MCF 10A (cell line): ENCODE measurements at places on chromosomes 6 and 20. TPM values are rescaled to one million over a fixed set of nuclear protein-coding genes. Genes with fewer than 3 reads are reported as not detected.
A peak's percentile ranks its signal among the peaks of the same experiment; 100 is the strongest.

- no peak overlapping the region for H3K27ac ChIP-seq
- no peak overlapping the region for H3K4me3 ChIP-seq
- H3K36me3 ChIP-seq = no peaks in the 10 kb centered on the region
- peaks cover 21% of the 10 kb centered on the region for H3K4me1 ChIP-seq
- no peak for DNase-seq
Measured at GRCh38 chr6:36374972-36375371, 12.5 kb downstream of the ETV7 start.

DNA sequence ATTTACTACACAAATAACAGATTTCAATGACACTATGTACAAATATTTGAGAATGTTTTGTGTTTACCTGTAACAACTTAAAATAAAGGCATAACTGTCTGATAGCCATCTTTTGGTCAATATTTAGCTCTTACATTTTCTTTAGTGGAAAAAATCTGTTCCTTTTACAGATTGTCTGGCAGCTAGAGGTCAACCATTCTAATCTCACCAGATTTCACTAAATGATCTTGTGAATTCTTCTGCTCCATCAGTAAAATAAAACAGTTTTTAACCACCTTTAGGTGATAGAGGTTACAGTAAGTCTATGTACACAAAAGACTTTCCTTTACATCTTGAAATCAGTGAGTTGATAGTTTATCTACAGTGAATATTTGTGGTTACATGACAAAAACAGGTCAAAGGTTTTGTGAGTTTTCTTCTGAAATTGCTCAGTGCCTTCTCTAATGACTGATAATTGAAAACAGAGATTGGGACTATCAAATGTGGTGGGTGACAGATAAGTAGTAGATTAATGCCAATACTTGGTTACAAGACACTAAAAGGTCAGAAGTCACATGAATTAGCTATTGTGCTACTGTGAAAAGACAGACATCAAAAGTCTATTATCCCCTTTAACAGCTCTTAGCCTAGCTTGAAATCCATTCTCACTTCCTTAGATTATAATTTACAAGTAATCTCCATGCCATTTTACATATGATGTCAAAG lies 47.4 kb downstream of the BMP5 start:
- no peaks in the 10 kb centered on the region for H3K36me3 ChIP-seq
- peaks cover 19% of the 10 kb centered on the region for H3K4me1 ChIP-seq
- no peak overlapping the region for H3K4me3 ChIP-seq
- no peaks in the 10 kb centered on the region for H3K27me3 ChIP-seq

The STX11 gene
- 1.1 and 2.1 TPM in 2 replicates for total RNA-seq

- no peak overlapping the region for H3K4me3 ChIP-seq
- no peak for DNase-seq
- H3K27me3 ChIP-seq = no peaks in the 10 kb centered on the region
- peaks cover 11% of the 10 kb centered on the region for H3K4me1 ChIP-seq
- H3K36me3 ChIP-seq = no peaks in the 10 kb centered on the region
- H3K27ac ChIP-seq = no peak overlapping the region
Measured at GRCh38 chr20:40754339-40754943, 65.4 kb upstream of the MAFB start.

- no peak overlapping the region for H3K4me3 ChIP-seq
- H3K36me3 ChIP-seq = peaks cover 9% of the 10 kb centered on the region
- H3K27ac ChIP-seq = no peak overlapping the region
- DNase-seq = no peak
- no peaks in the 10 kb centered on the region for H3K27me3 ChIP-seq
- no peaks in the 10 kb centered on the region for H3K4me1 ChIP-seq
Measured at GRCh38 chr6:339480-339879, 47.2 kb downstream of the DUSP22 start.

The XKR7 gene
- total RNA-seq = not detected in 2 replicates

DNA sequence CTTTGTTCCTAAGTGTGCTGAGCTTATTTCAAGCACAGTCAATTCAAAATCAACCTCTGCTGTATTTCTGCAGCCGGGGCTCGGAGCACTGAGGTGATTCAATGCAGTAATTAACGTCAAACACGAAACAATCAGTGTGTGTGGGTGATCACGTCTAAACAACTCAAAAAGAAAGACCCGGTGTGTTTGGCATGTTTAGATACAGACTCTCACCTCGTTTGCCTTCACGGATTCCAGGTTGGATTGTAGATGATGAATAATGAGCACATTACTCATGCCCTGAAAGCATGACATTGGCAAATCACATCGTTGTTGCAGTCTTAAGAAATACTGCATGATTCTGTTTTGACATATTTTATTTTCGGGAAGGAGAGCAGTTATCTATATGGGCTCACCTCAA lies 231.0 kb downstream of the QKI start:
- H3K36me3 ChIP-seq = no peaks in the 10 kb centered on the region
- peaks cover 11% of the 10 kb centered on the region for H3K4me1 ChIP-seq
- H3K27me3 ChIP-seq = no peaks in the 10 kb centered on the region

GRCh38 chr6:164417537-164418261 lies 891.7 kb downstream of the C6orf118 start:
- H3K27ac ChIP-seq = no peak overlapping the region
- no peak overlapping the region for H3K4me3 ChIP-seq
- H3K36me3 ChIP-seq = peaks cover 7% of the 10 kb centered on the region
- H3K4me1 ChIP-seq = peaks cover 16% of the 10 kb centered on the region
- H3K27me3 ChIP-seq = no peaks in the 10 kb centered on the region

GRCh38 chr20:32789896-32790750 lies 27.9 kb downstream of the DNMT3B start:
- H3K27me3 ChIP-seq = no peaks in the 10 kb centered on the region
- H3K36me3 ChIP-seq = peaks cover 6% of the 10 kb centered on the region
- no peak overlapping the region for H3K4me3 ChIP-seq
- peak; percentile 66 for DNase-seq

GRCh38 chr6:136378888-136379287 lies 89.2 kb upstream of the BCLAF1 start:
- no peak overlapping the region for H3K4me3 ChIP-seq
- no peaks in the 10 kb centered on the region for H3K4me1 ChIP-seq
- H3K27me3 ChIP-seq = no peaks in the 10 kb centered on the region
- H3K36me3 ChIP-seq = no peaks in the 10 kb centered on the region
- H3K27ac ChIP-seq = no peak overlapping the region

DNA sequence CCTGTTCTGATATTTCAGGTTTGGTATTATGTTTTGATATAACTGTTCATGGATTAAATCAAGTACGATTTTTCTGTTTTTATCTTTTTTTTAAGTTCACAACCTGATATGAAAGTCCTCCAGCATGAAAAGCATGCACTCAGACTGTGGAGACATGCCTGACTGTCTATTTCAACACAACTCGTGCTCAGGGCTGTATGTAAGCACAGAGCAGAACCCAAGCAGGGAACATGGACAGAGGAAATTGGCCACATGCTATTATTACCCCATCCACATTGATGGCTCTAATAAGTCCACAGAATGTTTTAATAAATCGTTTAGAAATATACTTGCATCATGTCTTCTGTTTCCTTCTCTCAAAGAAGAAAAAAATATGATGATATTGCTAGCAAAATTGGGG lies 730.4 kb downstream of the C6orf118 start:
- no peaks in the 10 kb centered on the region for H3K4me1 ChIP-seq
- H3K27ac ChIP-seq = no peak overlapping the region
- no peak for DNase-seq
- H3K27me3 ChIP-seq = no peaks in the 10 kb centered on the region
- no peaks in the 10 kb centered on the region for H3K36me3 ChIP-seq

DNA sequence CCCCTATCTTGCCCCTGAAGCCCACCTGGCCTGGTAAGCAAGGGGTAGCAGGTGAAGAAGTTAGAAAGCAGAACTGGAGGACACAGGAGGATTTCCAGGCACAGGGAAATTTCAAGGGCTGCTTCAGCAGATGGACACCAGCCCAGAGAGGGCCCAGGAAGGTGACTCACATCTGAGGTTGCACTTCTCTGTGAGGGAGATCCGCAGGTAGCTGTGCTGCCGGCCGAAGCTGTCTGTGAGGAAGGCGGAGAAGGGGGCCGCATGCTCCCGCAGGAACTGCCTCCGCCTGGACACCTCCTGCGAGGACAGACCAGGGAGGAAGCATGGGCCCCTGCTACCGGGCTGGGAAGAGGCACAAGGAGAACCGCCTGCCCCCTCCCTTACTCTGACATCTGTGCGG lies 7.1 kb downstream of the MOCS1 start:
- peak; percentile 82 for DNase-seq
- peaks cover 7% of the 10 kb centered on the region for H3K36me3 ChIP-seq
- H3K27me3 ChIP-seq = no peaks in the 10 kb centered on the region
- no peak overlapping the region for H3K27ac ChIP-seq
- H3K4me1 ChIP-seq = peaks cover 38% of the 10 kb centered on the region

The ATAT1 gene
- total RNA-seq = 6.4 and 8.6 TPM in 2 replicates

The HTR1B gene
- total RNA-seq = not detected in 2 replicates

GRCh38 chr6:113858480-113859348 lies 1.6 kb downstream of the MARCKS start:
- H3K4me3 ChIP-seq = no peak overlapping the region
- H3K27me3 ChIP-seq = no peaks in the 10 kb centered on the region
- peak; percentile 90 for DNase-seq
- peaks cover 6% of the 10 kb centered on the region for H3K4me1 ChIP-seq
